GM04504 (cell line): ENCODE measurements at places on chromosomes 11 and 22.

DNA sequence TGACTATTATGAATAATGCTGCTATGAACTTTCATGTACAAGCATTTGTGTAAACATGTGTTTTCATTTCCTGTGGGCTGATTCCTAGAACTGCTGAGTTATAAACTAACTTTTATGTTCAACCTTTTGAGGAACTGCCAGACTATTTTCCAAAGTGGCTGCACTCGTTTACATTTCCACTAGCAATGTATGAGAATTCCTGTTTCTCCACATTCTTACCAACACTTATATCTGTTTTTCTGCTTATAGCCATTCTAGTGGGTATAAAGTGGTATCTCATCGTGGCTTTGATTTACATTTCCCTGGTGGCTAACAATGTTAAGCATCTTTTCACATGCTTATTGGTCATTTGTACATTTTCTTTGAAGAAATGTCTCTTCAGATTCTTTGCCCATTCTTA is 35.2 kb upstream of the SCUBE2 start:
- no peak for DNase-seq

GRCh38 chr11:66840317-66841091 is 2.7 kb upstream of the RCE1 start:
- no peak for DNase-seq

- DNase-seq, result no peak
Observed at GRCh38 chr11:8871962-8872361, 39.0 kb upstream of the AKIP1 start.

- no peak for DNase-seq
Observed at GRCh38 chr11:13145461-13145860, 132.1 kb upstream of the BMAL1 start.

- DNase-seq, result no peak
Observed at GRCh38 chr22:36303874-36304273, 50.9 kb downstream of the APOL1 start.

GRCh38 chr11:45655012-45655283 is 10.5 kb downstream of the CHST1 start:
- DNase-seq, result no peak

DNA sequence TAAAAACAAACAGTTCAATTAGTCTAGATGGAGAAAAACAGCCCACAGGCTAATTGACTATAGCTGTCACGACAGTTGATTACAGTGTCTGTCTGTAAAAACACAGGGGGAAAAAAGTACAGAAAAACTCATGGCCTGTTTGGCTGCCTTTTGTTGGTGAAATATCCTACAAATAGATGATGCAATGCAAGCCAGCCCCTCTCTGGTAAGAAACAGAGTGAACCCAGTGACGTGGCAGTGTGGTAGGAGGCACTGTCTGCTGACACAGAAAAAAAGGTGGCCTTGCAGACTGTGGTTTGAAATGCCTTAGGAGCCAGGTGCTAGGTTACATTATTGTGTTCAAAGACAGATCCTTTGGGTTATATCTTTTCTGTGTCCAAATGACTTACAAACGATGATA is 431.4 kb upstream of the CCDC90B start:
- no peak for DNase-seq

DNA sequence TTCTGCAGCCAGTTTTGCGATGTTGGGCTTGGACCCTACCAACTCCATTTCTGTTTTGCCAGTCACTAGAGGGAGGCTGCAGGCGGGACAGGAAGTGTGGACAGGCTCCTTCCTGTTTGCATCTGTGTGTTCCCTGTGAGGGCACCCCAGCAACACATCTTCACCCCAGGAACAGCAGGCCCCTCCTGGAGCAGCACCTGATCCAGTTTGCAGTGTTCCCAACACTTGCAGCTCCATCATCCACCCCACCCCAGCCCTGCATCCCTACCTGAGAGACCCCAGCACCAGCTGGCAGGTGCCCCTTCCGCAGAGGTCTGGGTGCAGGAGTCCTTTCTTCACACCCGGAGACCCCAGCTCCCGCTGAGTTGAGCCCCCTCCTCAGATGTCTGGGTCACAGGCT is 7.4 kb upstream of the VSIG10L2 start:
- DNase-seq, result no peak

- DNase-seq, result no peak
Observed at GRCh38 chr11:106854429-106854828, 163.8 kb downstream of the GUCY1A2 start.

DNA sequence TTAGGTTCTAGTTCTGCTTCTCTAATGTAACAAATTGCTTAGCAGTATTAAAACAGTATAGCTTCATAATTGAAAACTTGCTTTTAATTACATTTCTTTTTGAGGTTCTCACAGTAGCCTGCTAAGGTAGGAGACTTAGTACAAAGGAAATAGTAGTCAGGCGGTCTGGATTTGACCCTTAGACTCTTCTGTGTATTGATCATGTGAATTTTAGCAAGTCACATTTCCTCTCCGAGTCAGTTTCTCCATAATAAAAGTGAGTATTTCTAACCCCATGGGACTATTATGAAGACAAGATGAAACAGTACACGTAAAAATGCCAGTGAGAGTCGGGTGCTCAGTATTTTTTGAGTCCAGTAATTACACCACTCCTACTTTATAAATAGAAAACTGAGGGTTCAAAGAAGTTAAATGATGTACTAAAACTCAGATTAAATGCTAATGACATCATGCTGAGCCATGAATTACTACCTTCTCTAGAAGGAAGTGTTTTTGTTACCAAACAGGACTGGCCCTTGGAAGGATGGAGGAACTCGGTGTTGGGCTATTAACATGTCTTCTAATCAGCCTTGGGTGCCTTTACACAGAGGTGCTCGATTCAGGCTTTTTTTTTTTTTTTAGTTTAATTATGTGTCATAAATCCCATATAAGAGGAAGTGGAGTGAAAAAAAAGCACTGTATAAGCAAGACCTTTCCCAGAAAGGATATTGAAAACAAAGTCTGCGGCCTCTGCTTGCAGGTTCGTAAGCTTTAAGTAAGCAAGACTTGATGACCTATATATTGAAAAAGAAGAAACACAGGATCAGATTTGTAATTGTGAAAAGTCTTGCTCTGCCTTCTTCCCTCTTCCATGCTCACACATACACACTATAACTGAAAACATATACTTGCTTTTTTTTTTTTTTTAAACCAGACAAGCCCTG is 109.0 kb downstream of the EMSY start:
- DNase-seq, result no peak

- DNase-seq, result no peak
Observed at GRCh38 chr11:24793479-24793878, 296.6 kb downstream of the LUZP2 start.
